ENCODE measurements at places on chromosomes 5 and 9. TPM values are rescaled to one million over a fixed set of nuclear protein-coding genes. Genes with fewer than 3 reads are reported as not detected.

DNA sequence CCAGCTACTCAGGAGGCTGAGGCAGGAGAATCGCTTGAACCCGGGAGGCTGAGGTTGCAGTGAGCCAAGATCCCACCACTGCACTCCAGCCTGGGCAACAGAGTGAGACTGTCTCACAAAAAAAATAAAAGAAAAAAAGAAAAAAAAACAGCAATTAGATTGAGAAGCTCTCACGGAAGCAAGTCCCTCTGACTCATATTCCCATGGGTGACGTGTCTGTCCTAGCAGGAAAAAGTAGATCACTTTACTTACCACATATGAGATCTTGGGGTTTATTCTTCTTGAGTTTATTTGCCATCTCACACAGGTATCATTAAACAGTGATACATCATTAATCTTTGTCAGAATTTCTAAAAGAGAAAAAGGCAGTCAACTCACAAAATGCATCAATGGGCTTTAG lies 62.6 kb downstream of the SUSD1 start:
- DNase-seq: no peak

DNA sequence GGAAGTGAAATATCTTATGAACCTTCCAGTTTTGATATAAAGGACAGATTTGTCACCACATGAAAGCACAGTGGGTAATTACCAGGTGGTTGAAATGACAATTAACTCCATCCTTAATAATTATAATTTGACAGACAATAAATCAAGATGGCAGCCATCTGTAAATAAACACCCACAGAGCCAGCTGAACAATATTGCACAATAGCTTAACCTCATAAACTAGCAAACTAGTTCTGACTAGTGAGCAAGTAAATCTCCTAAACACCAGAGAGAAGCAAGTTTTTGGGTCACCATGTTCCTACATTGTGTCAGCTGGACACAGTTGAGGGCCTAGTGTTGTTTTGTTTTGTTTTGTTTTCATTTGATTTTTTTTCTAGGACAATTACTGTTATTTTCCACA lies 577.4 kb downstream of the ACTL7B start:
- DNase-seq: no peak

DNA sequence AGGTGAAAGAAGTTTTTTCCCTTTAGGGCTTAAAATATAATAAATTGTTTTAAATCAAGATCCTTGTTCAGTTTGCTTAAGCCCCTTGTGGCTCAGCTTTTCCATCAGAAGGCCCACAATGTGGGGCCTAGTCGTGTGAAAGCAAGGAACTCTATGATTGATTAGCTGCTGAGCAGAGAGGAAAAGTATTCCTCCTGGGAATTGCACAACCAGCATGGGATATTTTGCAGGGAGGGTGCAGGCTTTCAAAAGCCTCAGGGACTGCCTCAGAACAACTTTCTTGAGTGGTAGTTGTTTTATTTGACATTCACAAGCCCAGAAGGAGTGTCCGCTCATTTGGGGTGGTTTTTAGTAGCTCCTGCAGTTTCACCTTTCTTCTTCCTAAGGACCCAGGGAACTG lies 19.8 kb downstream of the TTC23L start:
- DNase-seq: no peak

Gene ISL1
- 0.29 TPM for total RNA-seq

Gene MEF2C
- 62.2 TPM for total RNA-seq

Gene STPG3
- not detected for total RNA-seq

All from mesenteric fat pad (tissue), 1 donor.